Hematopoietic multipotent progenitor cell treated with erythropoietin and hydrocortisone succinate and interleukin-3 and kit ligand, for 4 days (in vitro differentiated cells): ENCODE measurements at places on chromosomes 11 and 22.

DNA sequence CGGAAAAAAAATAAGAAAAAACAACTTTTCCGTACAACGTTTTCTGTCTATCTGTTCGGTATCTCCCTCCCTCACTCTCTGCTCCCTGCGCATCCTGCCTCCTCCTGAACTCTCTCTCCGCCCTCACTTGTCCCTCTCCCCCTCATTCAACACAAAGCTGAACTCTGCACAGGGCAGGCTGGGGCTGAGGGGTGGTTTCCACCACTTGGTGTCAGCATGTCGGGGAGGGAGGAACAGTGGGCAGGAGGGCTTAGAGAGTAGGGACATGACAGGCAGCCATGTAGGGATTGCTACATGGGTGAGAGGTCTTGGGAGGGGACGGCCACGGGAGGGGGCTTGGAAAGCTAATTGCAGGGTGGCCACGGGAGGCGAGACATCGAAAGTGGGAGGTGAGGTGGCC, 17.6 kb downstream of the SLC22A12 start:
- DNase-seq, result no peak

DNA sequence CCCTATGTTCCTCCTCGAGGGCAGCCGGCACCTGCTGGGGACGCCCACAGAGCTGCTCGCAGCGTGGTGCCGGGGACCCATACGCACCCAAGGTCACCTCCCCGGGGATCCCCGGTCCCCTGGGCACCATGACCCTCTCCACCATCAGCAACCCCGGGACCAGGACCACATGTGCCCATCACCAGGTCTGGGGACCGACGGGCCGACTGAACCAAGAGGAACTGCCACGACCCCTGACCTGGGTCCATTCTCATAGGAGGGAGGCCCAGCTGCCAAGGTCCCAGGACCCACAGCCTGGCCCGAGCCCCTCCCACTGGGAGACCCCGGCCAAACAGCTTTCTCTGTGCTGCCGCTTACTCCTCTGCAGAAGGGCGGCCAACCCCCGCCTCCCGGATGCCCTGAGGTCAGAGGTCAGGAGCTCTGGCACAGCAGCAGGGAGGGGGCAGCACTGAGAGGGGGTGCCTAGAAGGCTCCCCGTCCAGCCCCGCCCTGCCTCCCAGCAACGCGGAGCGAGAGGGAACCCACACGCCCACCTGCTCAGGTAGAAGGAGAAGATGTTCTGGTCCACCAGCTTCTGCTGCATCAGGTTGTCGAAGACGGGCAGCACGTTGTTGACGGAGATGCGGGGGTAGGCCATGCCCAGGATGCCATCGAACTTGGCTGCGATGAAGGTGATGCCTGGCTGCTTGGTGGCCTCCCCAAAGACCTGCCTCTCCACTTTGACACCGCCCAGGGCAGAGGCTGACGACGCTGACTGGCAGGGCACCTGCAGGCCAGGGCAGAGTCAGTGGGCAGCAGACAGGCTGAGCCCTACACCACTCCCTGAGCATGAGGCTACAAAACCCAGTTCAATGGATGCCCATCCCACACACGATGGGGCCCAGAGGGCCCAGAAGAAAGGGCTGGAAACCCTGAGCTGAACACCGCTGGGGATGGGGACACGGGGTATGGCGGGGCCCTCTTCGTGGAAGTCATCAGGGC, 6.6 kb downstream of the CTSD start:
- DNase-seq, result no peak

GRCh38 chr11:82191695-82192094, 542.0 kb downstream of the FAM181B start:
- DNase-seq, result no peak

DNA sequence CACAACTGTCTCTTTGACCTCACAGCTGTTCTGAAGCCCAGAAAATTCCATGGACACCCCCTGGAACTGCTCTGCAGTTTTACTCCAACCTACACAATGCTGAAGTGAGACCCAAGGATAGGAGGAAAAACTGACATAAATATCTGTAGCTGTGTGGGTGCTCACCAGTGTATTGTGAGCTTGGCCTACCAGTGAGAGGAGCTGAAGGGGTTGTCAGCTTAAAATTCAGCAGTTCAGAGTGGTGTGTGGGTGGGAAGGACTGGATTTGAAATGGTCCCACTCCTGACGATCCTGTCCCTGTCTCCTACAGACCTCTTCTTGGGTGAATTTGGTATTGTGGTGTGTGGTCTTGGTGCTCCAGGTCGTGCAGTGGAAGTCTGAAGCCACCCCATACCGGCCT, 2.2 kb downstream of the TMEM223 start:
- no peak for DNase-seq

DNA sequence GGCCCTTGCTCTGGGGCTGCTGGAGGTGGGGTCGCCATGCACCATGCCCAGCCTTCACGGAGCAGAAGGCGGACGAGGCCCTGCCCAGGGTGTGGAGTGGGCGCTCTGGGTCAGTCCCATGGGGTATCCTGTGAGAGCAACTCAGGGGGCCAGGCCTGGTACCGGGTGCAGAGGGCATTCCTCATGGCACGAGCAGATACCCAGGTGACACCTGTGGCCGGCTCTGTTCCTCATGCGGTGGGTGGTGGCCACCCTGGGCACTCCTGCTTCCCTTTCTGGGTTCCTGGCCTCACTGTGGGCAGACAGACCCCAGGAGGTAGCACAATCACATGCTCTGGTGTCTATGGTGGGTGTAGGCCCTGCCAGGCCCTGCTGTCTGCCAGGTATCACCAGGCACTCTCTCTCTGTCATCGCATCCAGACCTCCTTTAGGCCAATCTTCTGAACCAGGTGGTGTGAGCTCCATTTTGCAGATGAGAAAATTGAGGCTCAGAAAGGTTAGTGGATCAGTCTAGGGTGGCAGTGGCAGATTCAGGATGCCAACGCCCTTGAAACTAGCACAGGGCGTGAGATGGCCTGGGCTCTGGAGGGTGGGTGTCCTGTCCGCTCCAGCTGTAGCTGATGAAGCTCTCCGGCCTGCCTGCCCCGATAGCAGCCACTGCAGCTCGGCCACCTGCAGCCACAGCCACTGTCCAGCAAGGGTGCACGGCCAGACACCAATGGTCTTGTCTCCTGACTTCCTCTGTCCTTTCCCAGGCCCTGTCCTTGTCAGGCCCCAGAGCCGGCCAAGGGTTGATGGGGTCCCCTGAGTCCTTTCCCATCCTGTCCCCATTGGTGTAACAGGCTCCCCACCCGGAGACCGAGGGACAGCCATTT, 15.1 kb downstream of the DGKZ start:
- DNase-seq, result no peak

- no peak for DNase-seq
Observed at GRCh38 chr11:846496-847098, 3.9 kb downstream of the TSPAN4 start.

DNA sequence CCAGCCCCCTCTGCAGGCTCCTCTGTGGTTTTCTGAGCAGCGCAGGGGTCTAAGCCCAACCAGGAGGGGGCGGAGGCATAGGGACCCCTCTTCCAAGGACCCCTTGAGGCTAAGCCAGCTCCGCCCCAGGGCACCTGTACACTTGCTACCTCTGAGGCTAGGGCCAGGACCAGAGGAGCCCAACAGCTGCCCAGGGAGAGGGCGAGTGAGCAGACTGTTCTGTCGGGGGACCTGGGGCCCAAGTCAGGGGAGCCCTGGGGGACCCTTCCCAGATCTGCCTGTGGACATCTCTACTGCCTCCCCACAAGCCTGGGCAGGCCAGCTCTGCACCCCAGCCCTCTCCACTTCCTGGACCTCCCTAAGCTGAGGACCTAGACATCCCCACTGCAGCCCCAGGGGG, 1.8 kb downstream of the B4GALNT4 start:
- DNase-seq, result no peak

GRCh38 chr22:36194971-36195370, 6.6 kb downstream of the APOL4 start:
- DNase-seq, result peak; percentile 86

GRCh38 chr11:112306230-112306629, 45.6 kb upstream of the PLET1 start:
- DNase-seq, result no peak

GRCh38 chr22:48784701-48785503, 1042.8 kb downstream of the BRD1 start:
- DNase-seq, result no peak

GRCh38 chr11:61826930-61827570, 1.1 kb upstream of the FADS2 start:
- peak; percentile 86 for DNase-seq

DNA sequence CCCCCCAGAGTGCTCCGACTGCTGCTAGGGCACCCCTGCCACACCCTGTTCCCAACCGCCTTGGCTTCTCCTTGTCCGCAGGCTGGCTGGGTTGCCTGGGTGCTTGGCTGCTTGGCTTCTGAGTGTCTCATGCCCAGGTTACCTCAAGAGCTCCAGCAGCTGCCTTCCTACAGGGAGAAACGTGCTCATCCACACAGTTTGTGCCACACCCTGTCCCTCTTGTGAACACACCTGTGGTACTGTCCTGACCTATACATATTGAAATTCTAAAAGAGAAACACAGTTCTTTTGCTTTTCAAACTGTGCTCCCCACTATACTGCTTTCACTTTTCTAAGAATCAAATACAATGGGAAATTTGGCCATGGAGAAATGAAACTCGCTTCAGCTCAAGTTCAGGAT, 191.4 kb downstream of the DBX1 start:
- DNase-seq, result no peak
